GM12865 (cell line): ENCODE measurements at places on chromosomes 2 and 18.

GRCh38 chr2:231181860-231182512 is 16.4 kb upstream of the ARMC9 start:
- DNase-seq, result peak; percentile 80

- DNase-seq, result peak; percentile 81
Observed at GRCh38 chr2:27370816-27371620, 602 bp downstream of the SNX17 start.

DNA sequence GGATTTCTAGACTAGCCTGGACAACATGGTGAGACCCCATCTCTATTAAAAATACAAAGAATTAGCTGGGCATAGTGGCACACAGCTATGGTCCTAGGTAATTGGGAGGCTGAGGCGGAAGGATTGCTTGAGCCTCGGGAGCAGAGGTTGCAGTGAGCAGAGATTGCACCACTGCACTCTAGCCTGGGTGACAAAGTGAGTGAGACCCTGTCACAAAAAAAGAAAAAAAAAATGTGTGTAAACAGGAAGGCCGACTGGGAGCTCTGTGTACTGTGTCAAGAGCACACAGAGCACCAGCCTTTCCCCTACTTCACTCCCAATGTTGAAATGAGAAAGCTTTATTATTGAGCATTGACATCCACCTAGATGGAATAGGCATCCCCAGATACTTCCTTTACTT is 681.7 kb upstream of the FSHR start:
- no peak for DNase-seq

- no peak for DNase-seq
Observed at GRCh38 chr18:4638680-4639079, 183.6 kb upstream of the DLGAP1 start.

- DNase-seq, result no peak
Observed at GRCh38 chr2:151350579-151351195, 6.7 kb upstream of the TNFAIP6 start.

DNA sequence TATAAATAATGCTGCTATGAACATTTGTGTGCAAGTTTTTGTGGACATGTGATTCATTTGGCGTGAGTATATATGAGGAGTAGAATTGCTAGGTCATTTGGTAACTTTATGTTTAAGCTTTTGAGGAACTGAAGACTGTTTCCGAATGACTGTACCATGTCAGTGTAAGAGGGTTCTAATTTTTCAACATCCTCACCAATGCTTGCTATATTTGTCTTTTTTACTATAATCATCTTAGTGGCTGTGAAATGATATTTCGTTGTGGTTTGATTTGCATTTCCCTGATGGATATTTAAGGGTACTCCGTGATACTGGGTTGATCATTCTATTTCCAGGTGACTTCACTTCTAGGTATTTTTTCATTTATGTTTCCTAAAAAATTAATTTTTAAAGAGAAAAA is 241.1 kb downstream of the BCL2 start:
- DNase-seq, result peak; percentile 89

DNA sequence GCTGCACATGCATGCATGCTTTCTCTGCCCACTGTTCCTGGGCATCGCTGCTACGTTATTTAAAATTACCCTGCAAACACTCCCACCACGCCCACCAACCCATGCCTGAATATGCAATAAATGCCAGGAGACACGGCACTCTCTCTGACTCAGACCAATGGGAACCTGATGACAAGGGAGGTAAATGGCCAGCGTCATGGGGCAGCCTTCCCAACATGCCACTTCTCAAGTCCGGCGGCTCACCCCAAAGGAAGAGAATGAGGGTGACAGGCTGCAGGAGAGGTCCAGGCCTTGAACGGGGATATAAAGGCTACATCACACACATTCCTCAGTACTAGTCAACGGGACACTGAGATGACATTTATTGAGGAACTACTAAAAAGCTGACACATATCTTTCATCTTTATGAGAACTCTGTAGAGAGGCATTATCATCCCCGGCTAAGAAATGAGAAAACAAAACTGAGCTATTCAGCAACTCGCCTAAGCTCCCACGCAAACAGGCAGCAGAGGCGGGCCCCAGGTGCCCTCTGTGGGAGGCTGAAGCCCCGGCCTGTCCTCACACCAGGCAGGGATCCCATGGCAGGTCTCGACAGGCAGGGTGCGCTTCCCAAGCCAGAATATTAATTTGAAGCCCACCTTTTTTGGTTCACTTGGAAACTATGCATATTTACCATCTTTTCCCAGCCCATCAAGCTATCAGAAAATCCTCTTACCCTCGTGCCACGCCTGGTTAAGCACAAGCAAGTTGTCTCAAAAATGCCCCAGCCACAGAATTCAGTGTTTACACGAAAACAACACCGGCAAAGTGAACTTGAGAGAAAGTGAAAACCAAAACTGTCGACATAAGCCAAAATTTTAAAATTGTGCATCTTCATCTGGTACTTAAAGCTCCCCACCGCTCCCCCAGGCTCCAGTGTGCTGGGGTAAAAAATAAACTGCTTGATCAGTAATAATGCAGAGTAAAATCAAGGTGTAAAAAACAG is 166.3 kb downstream of the HDAC4 start:
- DNase-seq, result peak; percentile 66

DNA sequence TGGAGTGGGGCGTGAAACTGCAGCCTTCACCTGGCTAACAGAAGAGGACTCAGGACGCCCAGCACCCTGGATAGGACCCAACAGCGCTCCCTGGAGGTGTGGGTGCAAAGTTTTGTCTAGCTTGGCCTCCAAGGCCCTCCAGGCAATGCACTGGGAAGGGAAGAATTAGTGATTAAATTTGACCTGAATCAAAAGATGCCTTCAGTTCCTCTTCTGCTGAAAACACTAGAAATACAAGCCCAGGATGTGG is 779 bp upstream of the TRIB2 start:
- peak; percentile 82 for DNase-seq

- DNase-seq, result no peak
Observed at GRCh38 chr2:24761866-24762265, 31.3 kb downstream of the PTRHD1 start.

DNA sequence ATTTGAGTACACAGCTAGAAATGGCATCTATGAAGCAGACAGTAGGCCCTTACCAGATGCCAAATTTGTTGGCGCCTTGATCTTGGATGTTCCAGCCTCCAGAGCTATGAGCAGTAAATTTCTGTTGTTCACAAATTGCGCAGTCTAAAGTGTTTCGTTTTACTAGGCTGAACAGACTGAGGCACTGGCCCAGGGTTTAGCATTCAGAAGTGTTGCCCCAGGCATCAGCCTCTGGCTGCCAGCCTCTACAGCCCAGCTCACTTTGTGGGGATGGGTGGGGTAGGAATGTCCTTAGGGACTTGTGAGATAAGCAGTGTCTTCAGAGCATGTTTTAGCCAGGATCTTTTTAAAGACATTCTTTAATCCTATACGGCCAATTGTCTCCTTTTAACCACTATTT is 51.5 kb upstream of the MGAT5 start:
- DNase-seq, result no peak

GRCh38 chr2:179860255-179861026 is 971 bp downstream of the ZNF385B start:
- no peak for DNase-seq

- DNase-seq, result peak; percentile 6
Observed at GRCh38 chr2:149799013-149799705, 211.6 kb upstream of the MMADHC start.

DNA sequence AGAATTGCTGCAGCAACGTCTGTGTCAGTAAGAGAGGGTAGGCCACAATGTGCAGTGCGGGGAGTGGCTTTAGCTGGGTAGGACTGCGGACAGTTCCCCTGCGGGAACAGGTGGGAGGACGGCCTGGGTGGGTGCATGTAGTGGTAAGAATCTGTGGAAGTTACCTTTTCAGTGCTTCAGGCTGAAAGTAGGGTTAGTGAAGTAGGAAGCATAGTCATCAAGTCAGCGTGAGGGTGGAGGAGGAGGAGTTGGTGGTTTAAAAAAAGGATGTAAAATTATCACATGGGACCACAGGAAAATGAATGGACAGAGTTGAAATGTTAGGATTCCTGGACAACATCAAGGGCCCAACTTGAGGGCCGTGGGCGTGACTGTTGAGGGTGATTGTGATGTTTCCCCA is 13.2 kb downstream of the CEP192 start:
- no peak for DNase-seq

GRCh38 chr2:37827455-37827854 is 97.6 kb upstream of the RMDN2 start:
- DNase-seq, result no peak

- no peak for DNase-seq
Observed at GRCh38 chr2:184628051-184628450, 29.7 kb downstream of the ZNF804A start.

GRCh38 chr2:25054720-25055119 is 12.8 kb downstream of the EFR3B start:
- DNase-seq, result no peak

- no peak for DNase-seq
Observed at GRCh38 chr2:191150230-191150599, 579 bp downstream of the STAT4 start.

- DNase-seq, result no peak
Observed at GRCh38 chr2:9260464-9260918, 53.9 kb downstream of the ASAP2 start.

GRCh38 chr2:102078773-102079172 is 63.8 kb upstream of the IL1R1 start:
- DNase-seq, result no peak

GRCh38 chr2:125330133-125330532 is 1305.0 kb downstream of the CNTNAP5 start:
- peak; percentile 73 for DNase-seq

DNA sequence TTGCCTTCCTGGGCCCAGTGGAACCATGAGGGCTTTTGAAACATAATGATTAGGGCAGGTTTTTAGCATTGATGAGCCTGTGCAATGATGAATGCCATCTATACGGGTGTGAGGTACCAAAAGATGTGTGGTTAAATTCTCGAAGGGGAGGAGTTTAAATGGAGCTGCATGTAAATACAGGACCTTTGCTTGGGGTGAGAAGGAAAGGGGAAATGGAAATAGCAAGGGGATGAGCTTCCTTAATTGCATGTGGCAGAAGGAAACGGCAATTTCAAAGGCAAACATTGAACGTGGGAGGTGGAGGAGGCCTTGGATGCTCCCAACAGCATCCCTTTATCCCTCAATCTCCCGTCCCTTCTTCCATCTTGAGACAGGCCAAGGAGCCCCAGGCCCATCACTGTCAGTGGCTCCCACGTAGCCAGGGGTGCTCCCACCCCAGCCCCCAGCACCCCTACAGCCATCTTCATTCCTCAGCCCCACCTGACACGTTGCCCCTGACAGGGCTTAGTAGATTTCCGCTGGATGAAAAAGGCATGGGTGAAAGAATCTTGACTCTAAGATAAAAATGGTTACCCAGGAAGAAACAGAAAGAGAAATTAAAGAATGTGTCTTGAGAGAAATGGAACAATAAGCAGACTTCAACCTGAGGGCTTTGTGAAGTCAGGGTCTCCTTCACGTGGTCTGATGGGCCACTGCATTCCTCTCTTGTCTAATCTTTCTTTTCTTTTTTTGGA is 32.5 kb downstream of the INPP5D start:
- peak; percentile 29 for DNase-seq

- DNase-seq, result peak; percentile 87
Observed at GRCh38 chr2:202609381-202610145, 25.2 kb upstream of the FAM117B start.

DNA sequence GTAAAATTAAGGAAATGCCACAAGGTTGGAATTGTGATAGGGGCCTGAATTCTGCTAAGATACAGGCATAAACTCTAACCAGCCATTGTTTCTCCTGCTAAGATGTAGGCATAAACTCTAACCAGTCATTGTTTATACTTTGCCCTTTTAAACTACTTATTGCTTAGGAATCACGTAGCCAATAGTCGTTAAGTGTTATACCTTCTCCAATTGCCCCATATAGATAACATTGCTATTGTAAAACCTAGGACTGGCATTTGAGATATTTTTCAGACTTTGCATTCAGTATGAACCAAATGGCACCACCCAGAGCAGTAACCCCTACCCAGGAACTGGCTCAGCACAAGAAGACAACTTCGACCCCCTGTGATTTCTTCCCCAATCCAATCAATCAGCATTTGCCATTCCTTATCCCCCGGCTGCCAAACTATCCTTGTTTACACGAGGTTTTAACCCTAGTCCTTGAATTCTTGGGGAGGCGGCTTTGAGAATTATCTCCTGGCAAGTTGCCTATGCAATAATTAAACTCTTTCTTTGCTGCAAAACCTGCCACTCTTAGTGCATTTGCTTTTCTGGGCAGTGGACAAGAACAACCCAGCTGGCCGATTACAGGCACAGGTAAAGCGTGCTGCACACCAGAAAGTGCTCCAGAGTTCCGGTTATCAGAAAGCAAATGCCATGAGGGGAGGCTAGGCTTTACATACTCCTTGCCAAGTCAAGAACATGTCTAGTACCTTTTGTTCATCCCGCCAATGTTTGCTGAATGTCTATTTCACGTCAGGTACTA is 167.6 kb downstream of the LAMA1 start:
- no peak for DNase-seq

GRCh38 chr18:9055185-9055584 is 47.3 kb upstream of the NDUFV2 start:
- peak; percentile 56 for DNase-seq

GRCh38 chr2:238655198-238655860 is 192.6 kb upstream of the TWIST2 start:
- no peak for DNase-seq

DNA sequence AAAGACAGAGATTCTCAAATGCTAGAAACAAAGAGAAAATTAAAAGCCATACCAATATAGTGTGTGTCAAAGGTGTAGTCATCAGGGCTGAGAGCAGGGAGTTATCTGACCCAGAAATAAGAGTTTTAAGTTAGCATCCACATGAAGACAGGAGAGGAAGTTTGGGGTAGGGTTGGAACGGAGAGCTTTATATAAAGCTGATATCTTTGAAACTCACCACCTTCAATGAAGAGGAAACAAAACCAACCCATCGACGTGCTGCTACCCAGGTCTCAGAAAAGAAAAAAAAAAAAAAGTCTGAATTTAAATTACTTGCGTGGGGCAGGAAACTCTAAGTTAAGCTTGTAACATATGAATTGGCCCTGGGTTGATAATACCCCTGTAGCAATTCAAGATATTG is 42.4 kb downstream of the ARL4C start:
- DNase-seq, result peak; percentile 40

DNA sequence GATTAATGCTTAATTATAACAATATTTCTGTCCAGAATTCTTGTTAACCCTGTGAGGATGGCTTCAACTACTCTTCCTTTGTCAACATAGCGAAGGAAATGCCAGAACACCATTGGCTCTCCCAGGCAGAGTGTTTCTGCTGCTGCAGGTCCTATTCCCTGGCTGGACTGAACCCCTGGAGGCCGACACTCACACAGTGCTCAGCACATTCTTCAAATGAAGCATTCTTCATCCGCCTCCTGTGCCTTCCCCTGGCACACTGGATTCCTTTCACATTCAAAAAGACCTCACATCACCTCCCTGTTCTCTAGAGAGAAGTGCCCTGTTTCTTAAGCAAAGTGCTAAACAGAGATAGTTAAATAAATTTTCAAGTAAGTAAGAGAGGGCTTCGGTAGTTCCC is 187.3 kb upstream of the MSH6 start:
- no peak for DNase-seq

- DNase-seq, result no peak
Observed at GRCh38 chr2:234629596-234629995, 132.7 kb upstream of the ARL4C start.

GRCh38 chr18:23703057-23703986 is 14.1 kb downstream of the LAMA3 start:
- DNase-seq, result peak; percentile 58

- peak; percentile 93 for DNase-seq
Observed at GRCh38 chr2:121075006-121075551, 209.9 kb downstream of the TFCP2L1 start.

GRCh38 chr2:96954011-96954846 is 32.2 kb downstream of the FAM178B start:
- peak; percentile 78 for DNase-seq

GRCh38 chr2:171141320-171141719 is 19.4 kb downstream of the TLK1 start:
- DNase-seq, result no peak
